Stimulated activated CD8-positive, alpha-beta memory T cell treated with anti-CD3 and anti-CD28 coated beads, Interleukin-4, amount 100 ng/mL, for 48 hours (primary cell): ENCODE measurements at places on chromosomes 4 and X.
A peak's percentile ranks its signal among the peaks of the same experiment; 100 is the strongest.

DNA sequence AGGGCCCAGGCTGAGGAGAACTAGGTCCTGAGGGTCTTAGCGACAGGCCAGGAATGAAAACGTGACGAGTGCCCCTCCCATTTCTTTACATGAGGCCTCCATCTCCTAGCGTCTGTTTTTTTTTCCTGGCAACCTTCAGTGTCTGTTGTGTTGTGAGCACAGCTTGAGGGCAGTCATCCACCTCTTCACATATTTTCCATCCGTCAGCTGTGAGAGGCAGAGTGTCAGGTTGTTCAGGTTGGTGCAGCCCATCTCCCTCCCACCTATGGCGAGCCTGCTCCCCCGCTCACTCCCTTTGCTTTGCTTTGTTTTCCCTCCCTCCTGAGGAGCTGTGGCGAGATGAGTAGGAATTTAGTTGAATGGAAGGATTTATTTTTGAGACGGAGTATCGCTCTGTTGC lies 51.7 kb upstream of the CHRNA9 start:
- no peak for DNase-seq

DNA sequence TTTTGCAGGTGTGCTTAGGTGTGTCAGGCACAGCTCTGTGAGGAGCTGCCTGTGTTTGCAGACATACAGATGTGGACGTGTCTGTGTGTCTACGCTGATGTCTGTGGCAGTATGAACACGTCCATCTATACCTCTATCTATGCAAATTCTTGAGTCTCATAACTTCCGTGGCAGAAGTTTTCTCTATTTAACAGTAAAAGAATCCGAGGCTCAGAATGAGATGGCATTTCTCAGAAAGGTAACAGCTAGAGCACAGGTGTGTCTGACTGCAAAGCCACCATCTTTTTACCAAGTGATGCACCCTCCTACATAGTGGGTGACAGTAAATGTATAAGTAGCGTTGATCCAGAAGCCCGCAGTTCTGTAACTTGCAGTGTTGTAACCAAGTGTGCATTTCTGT lies 39.9 kb upstream of the CYP4V2 start:
- DNase-seq: no peak

- no peak for DNase-seq
These were observed 872.9 kb upstream of the PCDH10 start for GRCh38 chr4:132276185-132276584.

GRCh38 chr4:22014222-22014741 lies 65.7 kb upstream of the KCNIP4 start:
- DNase-seq: no peak

DNA sequence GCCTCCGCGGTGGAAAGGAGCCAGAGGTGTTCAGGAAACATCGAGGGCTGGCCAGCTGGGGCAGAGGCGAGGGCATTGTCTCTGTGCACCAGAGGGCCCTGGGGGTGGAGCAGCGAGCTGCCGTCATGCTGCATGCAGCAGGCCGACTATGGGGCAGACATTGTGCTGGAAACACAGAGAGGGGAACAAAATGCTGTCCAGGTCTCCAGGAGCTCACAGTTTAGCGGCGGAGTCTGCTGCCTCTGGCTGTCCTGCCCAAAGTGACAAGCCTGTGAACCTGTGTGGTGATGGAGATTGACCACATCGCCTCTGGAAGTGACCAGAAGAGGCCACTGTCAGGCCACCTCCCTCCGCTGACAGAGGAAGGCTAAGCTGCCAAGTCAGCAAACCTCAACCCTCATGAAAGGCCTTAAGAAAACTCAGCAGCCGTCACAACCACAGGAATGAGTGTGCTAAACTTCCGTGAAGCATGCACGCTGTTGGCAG lies 20.1 kb upstream of the SASH3 start:
- peak; percentile 70 for DNase-seq

- peak; percentile 72 for DNase-seq
These were observed 1.4 kb upstream of the CORIN start for GRCh38 chr4:47839259-47839658.

DNA sequence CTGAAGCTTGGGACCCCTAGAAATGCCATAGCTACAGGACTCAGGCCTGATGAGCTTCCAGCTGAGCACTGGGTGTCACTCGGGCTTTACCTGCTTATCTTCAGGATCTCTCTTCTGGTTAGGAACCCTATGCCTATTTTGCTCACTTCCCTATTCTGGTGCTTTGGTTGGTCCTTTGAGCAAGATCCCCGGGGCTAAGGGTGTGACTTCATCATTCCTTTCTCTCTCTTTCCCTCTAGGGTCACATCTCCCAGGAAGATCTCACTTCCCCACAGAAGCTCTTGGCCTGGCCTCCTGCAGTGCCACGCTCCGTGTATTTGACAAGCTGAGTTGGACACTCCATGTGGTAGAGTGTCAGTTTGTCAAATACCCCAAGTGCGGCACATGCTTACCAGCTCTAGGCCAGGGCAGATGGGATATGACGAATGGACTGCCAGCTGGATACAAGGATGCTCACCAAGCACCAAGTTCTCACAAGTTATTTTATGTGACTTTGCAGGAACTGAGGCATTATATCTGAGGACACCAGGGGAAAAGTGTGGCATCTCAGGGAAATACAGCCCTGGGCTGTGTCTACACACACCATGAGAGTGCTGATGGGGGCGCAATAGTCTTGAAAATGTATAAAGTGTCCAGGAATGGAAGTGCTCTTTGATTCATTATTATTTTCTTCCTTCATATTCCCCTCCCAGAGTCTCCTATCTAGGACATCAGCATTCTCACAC lies 21.1 kb downstream of the VSIG4 start:
- DNase-seq: no peak

GRCh38 chr4:146450524-146450923 lies 71.2 kb downstream of the SLC10A7 start:
- no peak for DNase-seq

DNA sequence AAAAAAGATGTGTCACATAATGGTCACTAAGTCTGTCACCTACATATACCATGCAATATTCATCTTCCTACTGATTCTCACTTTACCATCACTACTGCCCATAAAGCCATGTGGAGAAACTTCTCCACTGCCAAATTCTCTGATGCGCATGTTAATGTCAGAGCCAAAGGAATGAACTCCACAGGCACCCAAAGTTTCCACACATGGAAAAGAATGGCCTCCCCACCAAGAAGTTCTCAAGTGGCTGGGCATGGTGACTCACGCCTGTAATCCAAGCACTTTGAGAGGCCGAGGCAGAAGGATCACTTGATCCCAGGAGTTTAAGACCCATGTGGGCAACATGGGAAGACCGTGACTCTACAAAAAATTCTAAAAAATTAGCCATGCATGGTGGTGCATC lies 43.8 kb upstream of the UGDH start:
- DNase-seq: no peak

DNA sequence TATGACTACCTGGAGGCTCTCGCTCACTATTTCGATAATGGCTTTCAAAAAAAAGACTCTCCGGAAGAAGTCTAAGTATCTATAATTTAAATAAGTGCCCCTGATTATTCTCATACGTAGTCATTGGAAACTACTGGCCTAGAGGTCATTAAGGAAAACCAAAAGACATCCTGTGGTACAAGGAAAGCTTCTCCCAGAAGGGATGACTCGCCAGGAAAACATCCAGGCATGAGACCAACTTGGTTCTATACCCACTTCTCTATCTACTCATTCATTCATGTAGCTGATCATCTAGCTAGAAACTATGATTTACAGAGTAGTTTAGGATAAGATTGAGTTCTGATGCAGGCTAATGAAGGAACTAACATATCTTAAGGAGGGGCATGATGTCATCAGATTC lies 37.7 kb downstream of the SOX3 start:
- DNase-seq: no peak

DNA sequence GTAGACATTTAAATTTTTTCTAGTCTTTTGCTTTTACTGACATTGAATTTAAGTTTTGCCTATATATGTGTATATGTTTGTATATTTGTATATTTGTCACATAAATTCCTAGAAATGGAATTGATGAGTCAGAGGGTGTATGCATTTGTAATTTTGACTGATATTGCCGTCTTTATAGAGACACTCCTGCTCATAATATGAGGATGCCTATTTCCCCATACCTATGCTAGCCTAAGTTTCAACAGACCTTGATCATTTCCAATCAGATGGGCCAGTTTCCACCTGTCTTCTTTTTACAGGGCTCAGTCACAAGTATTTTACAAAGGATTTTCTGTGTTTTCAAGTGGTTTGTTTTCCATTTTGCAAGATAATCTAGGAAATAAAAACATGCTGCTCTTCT lies 10.8 kb downstream of the PDLIM5 start:
- DNase-seq: no peak

DNA sequence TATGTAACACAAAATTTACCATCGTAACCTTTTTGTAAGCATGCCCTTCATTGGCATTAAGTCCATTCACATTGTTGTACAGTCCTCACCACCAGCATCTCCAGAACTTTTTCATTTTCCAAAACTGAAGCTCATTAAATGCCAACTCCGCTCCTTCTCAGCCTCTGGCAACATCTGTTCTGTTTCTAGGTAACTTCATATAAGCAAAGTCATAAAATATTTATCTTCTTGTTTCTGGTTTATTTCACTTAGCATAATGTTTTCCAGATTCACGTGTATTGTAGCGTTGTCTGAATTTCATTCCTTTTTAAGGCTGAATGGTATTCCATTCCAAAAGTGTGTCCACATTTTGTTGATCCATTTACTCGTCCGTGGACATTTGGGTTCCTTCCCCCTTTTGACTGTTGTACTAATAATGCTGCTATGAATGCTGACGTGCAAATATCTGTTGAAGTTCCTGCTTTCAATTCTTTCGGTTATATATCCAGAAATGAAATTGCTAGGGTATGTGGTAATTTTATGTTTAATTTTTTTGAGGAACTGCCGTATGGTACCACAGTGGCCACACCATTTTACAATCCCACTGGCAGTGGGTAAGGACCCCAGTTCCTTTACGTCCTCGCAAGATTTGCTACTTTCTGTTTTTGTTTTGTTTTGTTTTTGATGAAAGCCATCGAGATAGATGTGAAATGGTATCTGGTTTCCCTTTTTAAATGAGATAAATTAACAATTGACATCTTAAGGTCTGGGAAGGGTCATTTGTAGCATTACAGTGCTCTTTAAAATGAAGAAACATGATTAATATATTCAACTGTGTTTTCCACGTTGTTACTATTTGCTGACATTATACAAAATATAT lies 63.4 kb downstream of the PTTG2 start:
- no peak for DNase-seq

GRCh38 chrX:88378406-88378805 lies 368.6 kb upstream of the CPXCR1 start:
- no peak for DNase-seq

DNA sequence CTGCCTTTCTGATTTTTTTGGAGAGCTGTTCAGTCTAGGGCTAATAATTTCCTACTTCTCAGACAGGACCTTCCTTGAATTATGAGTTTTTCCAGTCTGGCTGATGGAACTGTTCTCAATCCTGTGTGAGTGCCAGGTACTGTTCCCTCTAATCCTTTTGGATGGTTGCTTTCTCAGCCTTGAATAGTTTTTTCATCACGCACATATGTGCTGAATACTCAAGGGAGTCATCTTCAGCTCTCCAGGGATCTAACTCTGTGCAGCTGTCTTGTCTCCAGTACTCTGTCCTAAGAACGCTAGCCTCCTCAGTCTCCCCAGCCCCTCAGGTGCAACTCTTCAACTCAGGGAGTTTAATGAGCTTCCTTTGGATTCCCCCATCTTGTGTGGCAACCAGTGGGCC lies 93.2 kb downstream of the GASK1B start:
- no peak for DNase-seq

DNA sequence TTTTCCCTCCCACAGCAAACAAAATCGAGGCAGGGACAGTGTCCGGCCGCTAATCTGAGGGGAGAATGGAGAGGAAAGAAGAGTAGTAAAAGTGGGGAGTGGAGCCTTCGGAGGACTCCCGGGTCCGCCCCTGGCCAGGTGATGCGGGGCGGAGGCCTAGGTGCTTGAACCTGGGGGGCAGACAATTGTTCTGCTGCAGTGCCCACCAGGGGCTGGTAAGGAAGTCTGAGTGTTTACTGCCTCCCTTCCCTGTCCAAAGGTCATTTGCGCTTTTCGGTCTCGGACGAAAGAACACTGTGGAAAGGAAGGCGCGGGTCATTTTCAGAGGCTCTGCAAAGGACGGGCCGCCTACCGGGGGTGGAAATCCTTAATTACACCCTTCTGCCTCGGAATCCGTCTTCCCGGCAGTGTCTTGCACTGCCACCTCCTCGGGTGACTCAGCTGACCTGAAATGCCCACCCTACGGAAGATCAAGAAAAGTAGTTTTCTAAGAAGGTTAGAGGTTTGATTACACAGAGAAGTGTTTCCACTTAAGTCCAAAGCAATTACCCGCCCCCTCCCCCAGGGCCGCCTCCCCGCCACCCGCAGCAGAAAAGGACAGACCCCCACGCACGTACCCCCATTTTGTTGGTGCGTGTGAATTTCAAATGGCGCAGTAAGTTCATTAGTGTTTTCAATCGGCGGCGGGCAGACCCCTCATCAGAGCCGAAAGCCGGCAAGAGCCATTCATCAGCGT lies 99.9 kb upstream of the TENM3 start:
- no peak for DNase-seq

- no peak for DNase-seq
These were observed 24.2 kb upstream of the MXRA5 start for GRCh38 chrX:3370656-3371055.

DNA sequence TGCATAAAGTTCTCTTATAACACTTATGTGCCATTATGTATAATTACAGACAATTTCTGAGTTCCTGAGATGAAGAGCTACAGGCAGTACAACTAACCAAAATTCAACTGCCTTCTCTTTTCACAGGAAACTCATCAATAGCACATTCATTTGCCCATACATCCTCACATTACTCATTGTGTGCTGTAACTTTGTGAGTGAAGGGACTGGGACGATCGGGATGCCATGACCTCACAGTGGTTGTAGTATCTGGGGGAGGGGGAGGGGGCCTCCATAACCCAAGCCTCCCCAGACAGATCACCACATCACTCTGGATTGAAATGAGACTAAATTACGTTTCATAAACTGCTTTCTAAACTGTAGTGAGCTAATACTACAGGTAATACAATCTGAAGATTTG lies 60.7 kb downstream of the ABCG2 start:
- DNase-seq: no peak

DNA sequence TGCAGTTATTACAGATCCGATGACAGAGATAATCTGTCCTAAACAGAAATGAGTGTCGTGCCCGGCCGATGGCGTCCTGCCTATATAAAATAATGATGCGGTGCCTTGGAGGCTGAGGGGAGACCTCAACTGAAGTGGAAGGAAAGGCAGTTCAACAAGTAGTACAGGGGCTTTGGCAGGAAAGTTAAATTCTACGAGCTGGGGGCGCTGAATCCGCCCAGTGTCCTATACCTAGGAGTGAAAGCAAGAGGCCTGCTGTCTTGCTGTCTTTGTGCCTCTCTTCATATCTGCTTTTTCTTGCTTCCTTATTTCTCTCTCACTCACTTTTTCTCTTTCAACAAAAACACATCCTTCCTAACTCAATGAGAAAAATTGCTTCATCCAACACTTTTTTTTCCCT lies 82.2 kb upstream of the PRPS2 start:
- no peak for DNase-seq

- DNase-seq: no peak
These were observed 2.7 kb downstream of the SMAD1 start for GRCh38 chr4:145484225-145484846.

- no peak for DNase-seq
These were observed 22.3 kb downstream of the EFNB1 start for GRCh38 chrX:68851082-68851481.

GRCh38 chr4:142845293-142846107 lies 601 bp downstream of the INPP4B start:
- DNase-seq: peak; percentile 39

GRCh38 chr4:6087669-6088341 lies 69.6 kb upstream of the C4orf50 start:
- DNase-seq: no peak
